ENCODE measurements at places on chromosomes 11 and 22.
A peak's percentile ranks its signal among the peaks of the same experiment; 100 is the strongest.

- peak; percentile 90 for DNase-seq
Measured at GRCh38 chr22:41925783-41926460, 684 bp downstream of the TNFRSF13C start.

GRCh38 chr11:31921081-31921480 is 110.0 kb upstream of the PAX6 start:
- DNase-seq: no peak

GRCh38 chr11:28460348-28460747 is 352.2 kb downstream of the METTL15 start:
- DNase-seq: no peak

- no peak for DNase-seq
Measured at GRCh38 chr11:112425121-112425520, 164.5 kb upstream of the PLET1 start.

GRCh38 chr11:826836-827145 is 928 bp upstream of the CRACR2B start:
- DNase-seq: no peak
